ENCODE measurements at places on chromosomes 1 and 21.

- no peak for DNase-seq
Observed at GRCh38 chr1:220943319-220943996, 64.2 kb downstream of the HLX start.

- no peak for DNase-seq
Observed at GRCh38 chr1:59947047-59947938, 20.7 kb upstream of the CYP2J2 start.

DNA sequence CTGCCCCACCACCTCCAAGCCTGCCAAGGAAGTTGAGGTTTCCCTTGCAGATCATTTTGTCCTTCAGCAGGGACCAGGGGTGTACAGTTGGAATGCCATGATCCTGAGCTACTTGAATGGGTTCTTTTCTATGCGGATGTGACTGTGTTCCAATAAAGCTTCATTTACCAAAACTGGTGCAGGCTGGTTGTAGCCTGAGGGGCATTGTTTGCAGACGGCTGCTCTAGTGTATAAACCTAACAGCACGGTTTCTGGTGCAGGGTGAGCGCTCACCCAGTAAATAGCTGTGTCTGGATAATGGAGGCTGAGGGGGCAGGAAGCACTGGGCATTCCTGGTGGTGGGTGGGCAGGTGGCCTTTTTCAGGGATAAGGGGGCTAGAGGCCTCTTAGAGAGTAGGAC lies 72.7 kb upstream of the ACTL8 start:
- DNase-seq, result no peak

GRCh38 chr1:44511769-44512168 lies 106.7 kb downstream of the RNF220 start:
- DNase-seq, result no peak

DNA sequence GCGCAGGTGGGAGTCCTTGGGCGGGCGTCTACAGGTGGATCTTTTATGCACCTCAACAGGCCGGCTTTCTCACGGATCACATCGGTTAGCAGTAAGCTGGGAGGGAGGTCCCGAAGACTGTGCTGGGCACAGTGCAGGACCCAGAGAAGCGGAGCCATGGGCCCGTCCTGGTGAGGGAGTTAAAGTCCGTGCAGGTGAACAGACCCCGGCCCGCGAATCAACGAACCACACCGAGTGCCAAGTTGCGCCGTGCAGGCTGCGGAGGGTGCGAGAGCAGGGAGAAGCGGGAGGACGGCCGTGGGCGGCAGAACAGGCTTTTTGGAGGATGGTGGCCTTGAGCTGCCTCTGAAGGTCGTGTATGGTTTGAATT lies 233.3 kb downstream of the SDCCAG8 start:
- DNase-seq, result no peak

DNA sequence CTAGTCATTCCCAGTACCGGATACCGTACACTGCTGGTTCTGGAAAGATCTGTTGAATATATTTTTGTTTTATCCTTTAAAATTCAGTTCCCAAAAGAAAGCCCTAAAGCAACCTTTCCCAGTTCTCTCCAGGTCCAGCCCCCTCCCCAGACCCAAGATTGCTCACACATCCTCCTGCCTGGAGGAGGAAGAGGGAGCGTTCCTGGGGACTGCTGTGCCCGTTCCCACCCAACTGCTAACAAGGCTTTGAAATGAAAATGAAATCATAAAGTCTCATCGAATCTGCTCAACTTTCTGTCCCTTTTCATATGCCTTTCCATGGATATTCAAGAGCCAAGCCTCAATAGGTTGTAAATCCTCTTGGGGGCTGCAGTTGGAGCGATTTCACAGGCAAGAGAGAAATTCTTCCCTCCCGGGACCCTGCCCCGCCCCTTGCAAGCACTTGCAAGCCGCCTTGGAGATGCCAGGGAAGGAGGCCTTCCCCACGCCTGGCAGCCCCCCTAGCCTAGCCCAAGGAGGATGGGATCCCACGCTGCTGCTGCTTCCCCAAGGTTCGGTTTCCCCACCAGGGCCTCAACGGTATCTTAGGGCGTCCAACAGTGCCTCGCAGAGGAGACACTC lies 113.2 kb upstream of the CACHD1 start:
- DNase-seq, result no peak

DNA sequence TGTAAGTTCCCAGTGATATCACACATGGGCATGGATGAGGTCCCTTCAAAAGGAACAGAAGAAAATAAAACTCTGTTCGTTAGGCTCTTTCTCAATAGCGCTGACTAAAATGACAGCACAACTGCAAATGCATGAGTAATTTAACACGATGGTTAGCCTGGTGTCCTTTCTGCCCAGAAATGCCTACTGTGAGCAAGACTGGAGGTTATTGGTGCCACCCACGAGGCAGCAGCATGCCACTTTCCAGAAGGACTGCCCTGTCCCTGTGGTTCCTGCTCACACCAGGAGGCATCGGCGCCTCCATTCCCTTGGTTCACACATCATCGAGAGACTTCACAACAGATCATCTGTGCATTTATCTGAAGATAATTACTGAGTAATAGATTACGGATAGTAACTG lies 26.2 kb downstream of the VPS26C start:
- DNase-seq, result no peak

GRCh38 chr1:215044151-215044550 lies 38.4 kb upstream of the KCNK2 start:
- DNase-seq, result no peak

DNA sequence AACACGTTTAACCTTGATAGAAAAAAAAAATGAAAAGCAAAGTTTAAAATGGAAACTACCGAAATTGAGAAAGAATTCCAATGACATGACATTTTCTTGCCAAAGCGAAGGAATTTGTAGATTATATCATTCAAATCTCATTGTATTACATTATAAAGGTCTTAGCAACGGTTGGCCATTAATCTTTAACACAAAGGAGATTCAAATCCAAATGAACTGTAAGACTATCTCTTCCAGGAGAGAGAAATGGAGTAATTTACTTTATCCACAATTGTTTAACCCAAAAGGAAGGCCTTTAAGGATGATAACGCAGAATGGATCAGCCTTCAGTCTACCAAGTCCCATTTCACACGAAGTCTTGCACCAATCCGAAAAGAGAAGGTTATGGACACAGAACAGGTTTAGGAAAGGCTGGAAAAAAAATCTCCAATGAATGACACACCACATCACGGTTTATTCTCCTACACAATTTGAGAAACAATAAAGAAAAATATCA lies 1.5 kb downstream of the ENAH start:
- no peak for DNase-seq

DNA sequence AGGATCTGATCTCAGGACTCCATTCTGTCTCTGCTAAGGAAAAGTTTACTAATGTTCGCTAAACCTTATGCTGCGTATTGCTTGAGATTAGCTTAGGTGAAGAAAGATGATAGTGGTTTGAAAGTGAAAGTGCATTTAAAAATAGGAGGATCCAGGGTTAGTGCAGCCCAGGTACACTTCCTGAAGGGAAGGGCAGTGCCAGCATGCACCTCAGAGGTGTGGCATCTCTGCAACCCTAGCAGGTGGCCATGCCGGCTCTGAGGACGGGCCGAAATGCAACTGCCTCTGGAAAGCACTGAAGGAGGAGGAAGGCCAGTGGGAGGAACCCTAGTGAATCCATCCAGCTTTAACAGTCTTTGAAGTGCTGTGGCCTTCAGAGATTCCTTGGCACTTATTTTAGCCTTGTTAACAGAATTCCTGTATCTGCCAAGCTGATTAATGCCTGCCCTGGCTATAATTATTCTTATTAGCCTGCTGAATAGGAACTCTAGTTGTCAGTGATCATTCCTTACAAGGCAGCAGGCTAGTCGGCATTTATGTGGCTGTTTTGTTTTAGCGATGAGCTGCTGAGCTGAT lies 5.5 kb downstream of the PTGFRN start:
- DNase-seq, result no peak
